ENCODE measurements at places on chromosomes 7 and 10.

GRCh38 chr7:23898619-23899018, 188.6 kb downstream of the STK31 start:
- DNase-seq: no peak

GRCh38 chr10:7861509-7862120, 43.3 kb downstream of the TAF3 start:
- DNase-seq: no peak

GRCh38 chr7:122965306-122965705, 30.2 kb downstream of the TAS2R16 start:
- DNase-seq: no peak

GRCh38 chr7:155709453-155709852, 65.0 kb downstream of the RBM33 start:
- DNase-seq: no peak

GRCh38 chr10:86411281-86411841, 44.8 kb upstream of the GRID1 start:
- DNase-seq: peak; percentile 11

DNA sequence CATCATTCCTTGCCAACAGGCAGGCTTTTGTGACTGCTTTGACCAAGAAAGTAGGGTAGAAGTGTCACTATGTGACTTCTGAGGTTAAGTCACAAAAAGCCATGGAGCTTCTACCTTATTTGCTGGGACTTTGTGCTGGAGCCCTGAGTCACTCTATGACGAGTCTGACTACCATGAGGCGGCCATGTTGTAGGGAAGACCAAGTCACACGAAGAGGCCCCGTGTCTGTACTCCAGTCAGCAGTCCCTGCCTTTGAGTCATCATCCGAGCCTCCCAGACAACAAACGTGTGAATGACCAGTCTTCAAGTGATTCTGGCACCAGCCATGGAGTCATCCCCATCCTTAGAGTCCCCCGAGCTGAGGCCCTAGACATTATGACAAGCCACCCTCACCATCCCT, 3.5 kb upstream of the MYL10 start:
- no peak for DNase-seq

GRCh38 chr7:4962872-4963775, 4.1 kb upstream of the MMD2 start:
- DNase-seq: no peak

GRCh38 chr7:148697256-148698006, 1.3 kb upstream of the CUL1 start:
- peak; percentile 19 for DNase-seq

DNA sequence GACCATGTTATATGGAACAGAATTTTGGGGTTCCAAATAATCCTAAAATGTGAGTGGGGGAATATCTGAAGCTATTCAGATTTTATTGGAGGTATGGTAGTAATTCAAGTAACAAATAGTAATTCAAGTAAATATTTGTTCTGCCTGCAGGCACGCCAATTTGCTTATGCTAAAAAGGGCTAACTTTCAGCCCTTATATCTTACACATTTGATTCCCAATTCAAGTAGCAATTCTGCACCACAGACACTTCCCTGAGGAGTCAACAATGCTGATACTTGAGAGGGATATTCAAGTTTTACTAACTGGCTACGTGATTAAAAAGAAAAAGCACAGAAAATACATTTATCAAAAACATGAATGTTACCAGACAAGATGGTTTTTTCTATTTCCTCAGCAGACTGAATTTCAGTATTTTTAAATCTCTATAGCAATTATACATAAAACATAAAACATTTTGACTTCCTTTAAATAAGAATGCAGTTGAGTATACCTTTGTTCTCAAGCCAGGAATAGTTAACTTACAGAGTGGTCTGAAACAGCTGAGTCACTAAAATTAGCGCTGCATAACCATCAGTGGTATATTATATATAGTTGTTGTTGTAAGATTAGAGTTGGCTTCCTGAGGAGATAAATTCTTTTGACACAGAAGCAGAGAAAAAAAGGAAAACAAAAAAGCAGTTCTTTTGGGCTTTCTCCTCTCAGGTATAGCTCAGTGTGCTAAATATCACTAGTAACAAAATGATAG, 33.9 kb downstream of the MTPN start:
- DNase-seq: no peak

- no peak for DNase-seq
Observed at GRCh38 chr10:19316204-19316870, 267.7 kb downstream of the MALRD1 start.

GRCh38 chr10:17406036-17406834, 48.2 kb downstream of the ST8SIA6 start:
- no peak for DNase-seq

DNA sequence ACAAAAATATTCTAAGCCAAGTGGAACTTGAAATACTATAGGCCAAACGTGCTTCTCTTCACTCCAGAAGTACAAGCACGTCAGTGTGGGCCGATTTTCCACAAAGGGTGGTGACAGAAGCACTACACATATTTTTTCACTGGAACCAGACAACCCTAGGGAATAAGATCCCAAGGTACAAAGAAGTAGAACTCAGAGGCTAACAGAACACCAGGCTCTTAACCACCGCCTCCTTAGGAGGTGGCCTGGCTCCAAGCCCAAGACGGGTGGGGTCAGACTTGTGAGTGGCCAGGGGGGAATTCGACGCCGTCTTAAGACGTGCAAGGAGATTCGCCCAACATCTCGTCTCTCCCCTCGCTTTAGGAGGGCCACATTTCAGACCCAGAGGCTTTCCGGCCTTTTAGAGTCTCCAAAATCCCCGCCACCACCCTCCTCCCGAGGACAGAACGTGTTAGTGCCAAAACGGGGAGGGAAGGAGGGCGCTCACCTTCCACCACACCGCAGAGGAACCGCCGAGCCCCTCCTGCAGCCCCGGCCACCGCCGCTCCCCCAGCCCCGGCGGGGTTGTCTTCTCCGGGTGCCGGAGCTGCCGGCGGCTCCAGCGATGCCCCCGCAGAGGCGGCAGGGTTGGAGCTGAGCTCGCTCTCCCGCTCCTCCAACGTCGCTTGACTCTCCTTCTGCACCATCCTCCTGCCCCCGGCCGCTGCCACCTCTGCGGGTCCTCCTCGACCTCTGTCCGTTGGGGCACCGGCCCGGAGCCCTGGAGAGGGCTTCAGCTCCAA, 716 bp downstream of the OGA start:
- DNase-seq: peak; percentile 30

DNA sequence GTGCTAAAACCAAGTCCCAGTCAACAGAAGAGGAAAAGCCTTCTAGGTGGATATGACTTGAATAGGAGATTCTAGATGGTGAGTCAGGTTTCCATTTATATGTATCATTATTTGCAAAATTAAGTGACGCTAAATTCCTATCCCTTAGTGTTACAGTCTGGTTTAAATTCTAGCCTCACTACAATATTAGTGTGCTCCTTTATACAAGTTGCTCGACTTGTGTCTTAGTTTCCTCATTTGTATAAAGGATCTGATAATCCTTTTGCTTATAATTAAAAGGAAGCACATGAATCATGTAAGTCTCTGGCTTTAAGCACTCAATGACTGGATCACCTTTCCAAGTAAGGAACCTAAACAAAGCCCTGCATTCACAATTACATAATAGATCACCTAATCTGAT, 105.7 kb downstream of the SVOPL start:
- DNase-seq: no peak

GRCh38 chr10:22246680-22247391, 29.0 kb upstream of the EBLN1 start:
- DNase-seq: peak; percentile 10

DNA sequence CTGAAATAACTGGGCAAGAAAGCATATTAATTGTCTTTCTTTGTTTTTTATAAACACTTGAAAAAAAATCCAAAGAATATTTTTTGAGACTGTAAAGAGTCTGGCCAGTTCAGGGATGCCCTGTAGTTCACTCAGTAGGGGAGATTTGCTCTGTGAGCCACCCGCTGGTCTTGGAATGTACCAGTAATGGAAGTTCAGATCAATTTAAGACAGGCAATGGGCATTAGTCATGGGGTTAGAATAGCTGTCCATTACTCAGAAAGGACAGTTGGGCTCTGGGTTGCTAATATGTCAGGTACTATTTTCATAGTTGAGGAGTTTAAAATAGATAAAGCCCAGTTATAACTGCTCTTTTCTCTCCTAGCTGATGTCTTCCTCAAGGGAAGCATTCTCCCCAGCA, 38.7 kb downstream of the A1CF start:
- DNase-seq: no peak

- no peak for DNase-seq
Observed at GRCh38 chr7:44060091-44060947, 5.0 kb downstream of the PGAM2 start.

GRCh38 chr10:132536241-132536876, 1.2 kb upstream of the INPP5A start:
- no peak for DNase-seq

- DNase-seq: no peak
Observed at GRCh38 chr10:119834188-119834587, 38.5 kb downstream of the MCMBP start.

DNA sequence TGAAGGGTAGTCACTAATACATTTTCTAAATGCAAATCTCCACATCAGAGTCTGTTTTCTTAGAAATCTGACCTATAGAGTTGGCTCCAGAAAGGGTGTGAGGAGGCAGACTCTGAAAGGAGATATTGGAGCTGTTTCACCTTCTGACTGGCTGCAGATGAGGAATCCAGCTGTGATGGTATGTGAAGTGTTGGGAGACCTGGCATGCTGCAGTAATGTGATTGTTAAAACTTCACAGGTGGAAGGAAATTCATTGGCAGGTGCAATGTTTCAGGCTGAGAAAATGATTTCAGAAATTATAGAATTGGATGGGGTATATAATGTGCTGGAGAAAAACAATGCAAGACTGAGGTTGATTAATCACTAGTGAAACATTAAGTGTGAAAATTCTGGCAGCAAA, 1134.0 kb upstream of the LRRN3 start:
- DNase-seq: no peak

GRCh38 chr7:20141666-20142065, 75.5 kb downstream of the MACC1 start:
- DNase-seq: no peak

- no peak for DNase-seq
Observed at GRCh38 chr7:40057292-40057691, 77.1 kb downstream of the MPLKIP start.

- no peak for DNase-seq
Observed at GRCh38 chr7:142371586-142372377, 113.9 kb upstream of the PRSS58 start.

DNA sequence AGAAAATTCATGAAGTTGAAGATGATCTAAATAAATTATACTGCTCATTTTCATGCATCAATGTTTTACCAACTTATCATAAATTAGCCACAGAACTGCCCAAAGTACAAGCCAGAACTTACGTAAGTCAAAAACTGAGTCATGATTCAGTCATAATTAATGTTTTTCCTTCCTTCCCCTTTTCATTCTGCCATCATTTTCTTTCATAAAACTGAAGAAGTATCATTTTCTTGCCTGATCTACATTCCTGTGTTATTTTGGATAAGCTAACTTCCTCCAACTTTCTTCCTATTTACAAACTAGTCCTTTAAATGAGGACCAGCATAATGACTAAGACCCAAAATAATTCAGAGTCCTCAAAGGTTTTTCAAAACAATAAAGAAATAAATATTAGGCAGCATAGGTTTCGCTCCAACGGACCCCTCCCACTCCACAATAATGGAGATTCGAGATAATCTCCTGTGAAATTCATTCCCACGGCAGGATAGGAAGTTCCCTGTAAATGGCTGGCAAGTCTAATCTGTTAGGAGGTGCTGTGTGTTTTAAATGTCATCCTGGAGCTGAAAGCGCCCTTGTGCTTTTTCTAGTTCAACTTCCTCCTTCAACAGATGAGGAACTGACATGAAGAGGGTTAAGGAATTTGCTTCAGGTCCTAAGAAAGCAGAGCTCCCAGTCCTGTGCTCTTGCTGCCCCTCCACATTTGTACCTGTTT, 218.9 kb downstream of the DOCK4 start:
- DNase-seq: no peak

DNA sequence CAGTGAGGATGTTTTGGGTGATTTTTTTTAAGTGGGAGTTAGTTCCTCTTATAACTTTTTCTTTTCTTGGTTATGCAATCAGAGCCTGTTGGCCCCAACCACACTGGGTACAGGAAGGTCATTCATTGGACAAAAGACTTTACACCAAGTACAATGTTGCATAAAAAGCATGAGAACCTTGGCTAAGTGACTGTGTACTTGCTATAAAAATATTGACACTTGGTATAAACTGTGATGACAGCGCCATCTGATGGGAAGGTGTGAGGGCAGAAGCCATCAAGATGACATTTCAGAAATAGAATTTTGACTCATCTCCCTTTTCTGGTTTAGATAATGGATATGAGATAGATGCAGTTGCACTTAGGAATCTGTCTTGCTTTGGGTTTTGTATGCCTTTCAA, 126.4 kb upstream of the CCDC6 start:
- DNase-seq: peak; percentile 14

DNA sequence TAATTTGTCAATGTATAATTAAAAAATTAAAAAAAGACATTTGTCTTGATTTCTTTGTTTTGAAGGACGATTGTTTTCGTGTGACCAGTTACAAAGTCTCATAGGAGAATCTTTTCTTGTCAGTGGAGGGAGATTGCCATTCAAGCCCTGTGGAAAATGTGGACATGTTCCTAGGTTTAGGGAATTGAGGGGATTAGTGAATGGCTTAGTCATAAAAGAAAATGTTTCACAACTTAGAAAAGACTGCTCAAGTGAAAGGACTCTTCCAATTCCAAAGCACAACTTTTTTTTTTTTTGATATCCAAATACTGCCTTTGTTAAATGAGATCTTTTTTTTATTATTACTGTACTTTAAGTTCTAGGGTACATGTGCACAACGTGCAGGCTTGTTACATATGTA, 140.7 kb upstream of the HABP2 start:
- DNase-seq: no peak

- no peak for DNase-seq
Observed at GRCh38 chr7:7251742-7252141, 69.4 kb downstream of the C1GALT1 start.

DNA sequence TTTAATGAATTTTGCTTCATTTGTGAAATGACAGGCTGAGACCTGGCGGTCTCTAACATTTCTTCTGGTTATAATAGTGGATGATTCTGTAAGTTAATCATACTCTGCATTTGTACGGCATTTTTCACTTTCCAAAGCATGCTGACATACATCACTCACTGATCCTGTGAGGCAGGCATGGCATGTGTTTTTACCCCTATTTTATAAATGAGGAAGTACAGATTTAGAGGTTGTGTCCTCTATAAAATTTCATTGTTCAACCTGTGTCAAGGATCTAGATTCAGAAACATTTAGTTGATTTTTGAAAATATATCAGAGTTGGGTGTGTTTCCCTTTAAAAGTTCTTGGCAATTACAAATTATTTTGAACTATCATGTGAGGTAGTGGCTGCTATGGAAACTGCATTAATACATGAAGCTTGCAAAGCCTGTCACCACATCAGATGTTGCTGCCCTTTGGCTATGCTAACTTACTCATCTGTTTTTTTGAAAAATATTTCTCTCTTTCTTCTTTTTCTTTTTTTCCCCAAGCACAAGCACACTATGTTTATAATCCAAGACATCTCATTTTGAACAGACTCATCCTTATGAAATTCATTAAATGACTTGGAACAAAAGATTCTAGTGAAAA, 172.7 kb downstream of the GNAI1 start:
- DNase-seq: no peak

- DNase-seq: no peak
Observed at GRCh38 chr10:59709395-59710125, at the start of gene SLC16A9. Gene SLC16A9, minus strand, starts transcription at chr10:59709850. Its CDS starts 25,559 bp downstream, at chr10:59684291.
